ENCODE measurements at places on chromosomes 6 and 20.

DNA sequence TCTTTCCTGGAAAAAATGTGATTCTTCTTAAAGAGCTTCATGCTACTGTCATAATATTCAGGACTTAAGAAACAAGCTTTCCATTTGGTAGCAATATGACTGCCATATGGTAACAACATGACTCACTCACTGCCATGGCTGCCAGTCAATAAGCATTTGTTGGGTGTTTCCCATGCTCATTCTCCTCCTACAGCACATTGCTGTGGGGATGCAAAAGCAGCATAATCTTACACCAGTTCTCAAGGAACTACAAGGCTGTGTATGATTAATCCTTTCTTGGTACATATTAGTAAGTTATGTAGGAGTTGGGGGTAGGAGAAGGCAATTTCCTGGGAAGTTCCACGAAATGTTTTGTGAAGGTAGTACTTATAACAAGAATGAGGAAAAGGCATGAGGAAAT, 76.7 kb downstream of the CEP162 start:
- DNase-seq: no peak

- DNase-seq: no peak
Observed at GRCh38 chr20:25457886-25458680, 50.6 kb downstream of the GINS1 start.

GRCh38 chr6:108644252-108644651, 83.5 kb downstream of the FOXO3 start:
- no peak for DNase-seq

- no peak for DNase-seq
Observed at GRCh38 chr6:29146179-29146578, 24.5 kb upstream of the OR2J2 start.

GRCh38 chr6:157861184-157861583, 38.1 kb downstream of the SNX9 start:
- no peak for DNase-seq

All from activated T-cell treated with anti-CD3 and anti-CD28 coated beads for 24 hours (primary cell).